ENCODE measurements at places on chromosomes 16 and 17.
A peak's percentile ranks its signal among the peaks of the same experiment; 100 is the strongest.

DNA sequence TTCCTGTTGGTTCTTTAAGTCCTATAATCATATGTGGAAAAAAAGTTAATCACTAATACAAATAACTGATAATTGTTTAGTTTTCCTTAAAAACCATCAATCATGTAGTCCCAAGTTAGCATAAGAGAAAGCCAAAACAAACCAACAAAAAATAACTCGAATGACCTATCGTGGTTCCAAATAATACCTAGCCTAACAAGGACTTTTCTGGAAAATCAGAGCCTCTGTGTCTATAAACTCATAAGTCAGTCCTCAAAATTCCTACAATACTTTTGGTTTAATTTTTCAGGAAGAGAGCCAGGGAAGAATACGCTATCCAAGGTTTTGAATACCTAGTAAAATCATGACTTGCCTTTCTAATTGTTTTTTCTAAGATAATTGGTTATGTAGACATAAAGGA lies 975.3 kb upstream of the SOX9 start:
- no peak for DNase-seq

GRCh38 chr17:17503566-17504130 lies 7.5 kb upstream of the RASD1 start:
- no peak for DNase-seq

DNA sequence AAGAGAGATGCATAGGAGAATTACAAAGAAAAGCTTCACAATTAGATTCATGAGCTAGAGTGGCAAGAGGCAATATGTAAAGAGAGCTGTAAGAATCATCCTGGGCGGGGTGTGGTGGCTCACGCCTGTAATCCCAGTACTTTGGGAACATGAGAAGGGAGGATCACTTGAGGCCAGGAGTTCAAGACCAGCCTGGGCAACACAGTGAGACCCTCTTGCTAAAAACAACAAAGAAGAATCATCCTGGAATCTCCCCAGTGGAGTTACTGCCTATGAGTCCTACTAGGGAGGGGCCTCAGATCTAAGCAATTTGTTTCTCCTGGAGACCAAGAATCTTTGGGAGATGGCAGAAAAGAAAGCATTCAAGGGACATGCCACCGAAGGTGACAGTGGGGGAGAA lies 119.1 kb downstream of the HIC1 start:
- peak; percentile 70 for DNase-seq

DNA sequence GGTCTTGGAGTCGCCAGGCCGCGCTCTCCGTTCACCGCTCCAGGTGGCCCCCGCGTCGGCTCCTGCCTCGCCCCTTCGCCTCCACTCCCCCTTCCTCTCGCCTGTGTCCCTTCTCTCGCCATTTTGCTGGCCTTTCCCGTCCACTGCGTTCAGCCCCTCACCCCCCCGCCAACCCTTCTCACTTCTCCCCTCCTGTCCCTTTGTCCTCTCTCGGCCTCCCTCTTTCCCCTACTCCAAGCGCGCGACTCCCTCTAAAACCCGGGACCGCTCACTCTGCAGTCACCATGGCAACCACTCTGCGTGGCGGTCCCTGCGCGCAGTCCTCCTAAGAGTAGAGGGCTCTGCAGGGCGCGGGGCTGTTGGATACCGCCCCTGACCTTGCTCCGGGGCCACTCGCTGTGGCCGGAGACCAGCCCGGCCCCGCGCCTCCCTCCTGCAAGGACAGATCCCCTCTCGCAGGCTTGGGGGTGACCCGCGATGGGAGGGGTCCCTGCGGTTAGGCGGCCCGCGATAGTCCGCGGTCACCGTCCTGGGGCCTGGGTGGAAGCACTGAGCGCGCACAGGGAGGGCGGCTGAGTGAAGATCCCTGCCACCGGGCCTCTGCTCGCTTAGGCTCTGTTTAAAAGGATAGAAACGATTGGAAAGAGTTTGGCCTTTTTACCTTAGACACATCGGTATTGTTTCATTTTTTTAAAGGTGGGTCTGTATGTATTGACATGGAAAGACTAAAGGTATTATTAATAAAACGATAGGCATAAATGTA lies 454 bp downstream of the CCDC40 start:
- DNase-seq, result peak; percentile 47

DNA sequence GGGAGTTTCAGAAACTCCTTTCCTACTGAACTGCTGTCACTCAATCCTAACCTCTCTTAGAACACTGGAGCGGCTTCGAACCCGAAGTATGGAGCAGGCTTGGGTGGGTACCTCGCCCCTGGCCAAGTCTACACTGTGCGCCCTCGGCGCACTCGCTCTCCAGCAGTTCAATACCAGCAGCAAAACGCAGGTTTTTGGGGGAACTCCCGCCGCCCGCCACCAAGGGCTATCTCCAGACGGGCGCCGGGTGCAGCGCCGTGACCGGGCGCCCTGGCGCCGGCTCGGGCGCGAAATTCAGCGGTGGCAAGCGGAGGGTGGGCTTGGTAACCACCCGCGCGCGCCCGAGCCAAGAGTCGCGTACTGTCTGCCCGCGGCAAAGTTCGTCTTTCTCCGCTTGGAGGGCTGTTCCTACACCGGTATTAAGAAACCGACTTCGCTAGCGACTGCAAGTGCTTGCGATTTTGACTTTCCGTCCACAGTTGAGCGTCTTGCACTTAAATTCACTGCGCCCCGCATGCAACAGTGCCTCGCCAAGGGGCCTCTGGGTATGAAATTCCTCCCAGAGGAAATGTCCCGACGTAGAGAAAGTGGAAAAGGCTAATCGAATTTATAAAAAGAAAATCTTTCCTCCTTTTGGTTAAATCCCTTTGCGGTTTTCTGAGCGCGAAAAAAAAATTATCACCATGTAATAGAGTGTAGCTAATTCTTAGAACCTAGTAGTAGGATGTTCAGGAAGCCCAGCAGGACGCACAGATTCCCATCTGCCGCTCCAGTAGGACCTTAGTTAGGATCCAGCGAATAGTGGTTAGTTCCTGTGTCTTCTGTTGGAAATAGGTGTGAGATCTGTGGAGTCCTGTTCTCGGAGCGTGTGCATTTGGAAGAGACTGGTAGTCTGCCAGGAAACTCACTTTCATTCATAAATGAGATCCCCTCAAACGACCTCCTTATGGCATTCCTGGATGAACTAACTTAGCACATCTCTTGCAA lies 5.0 kb upstream of the SALL1 start:
- no peak for DNase-seq

DNA sequence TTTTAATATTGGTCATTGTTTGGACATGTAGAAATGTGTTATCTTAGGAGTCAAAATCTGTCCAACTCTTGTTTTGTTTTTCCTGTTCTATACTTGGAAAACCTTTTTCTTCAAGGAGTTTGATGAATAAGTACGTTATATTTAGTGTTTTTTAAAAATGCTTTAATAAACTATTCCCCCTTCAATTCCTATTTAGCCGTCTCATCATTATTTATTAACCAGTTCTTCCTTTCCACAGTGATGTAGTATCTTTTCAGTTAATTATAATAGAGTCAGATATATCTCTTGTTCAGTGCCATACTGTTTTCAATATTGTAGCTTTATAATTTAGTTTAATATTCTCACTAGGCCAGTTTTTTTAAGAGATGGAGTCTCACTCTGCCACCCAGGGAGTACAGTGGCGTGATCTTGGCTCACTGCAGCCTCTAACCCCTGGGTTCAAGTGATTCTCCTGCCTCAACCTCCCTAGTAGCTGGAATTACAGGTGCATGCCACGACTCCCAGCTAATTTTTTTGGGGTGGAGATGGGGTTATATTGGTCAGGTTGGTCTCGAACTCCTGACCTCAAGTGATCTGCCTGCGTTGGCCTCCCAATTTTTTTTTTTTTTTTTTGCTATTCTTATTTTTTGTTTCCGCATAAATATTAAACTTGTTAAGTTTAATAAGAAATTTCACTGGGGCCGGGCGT lies 72.9 kb downstream of the KPNA2 start:
- DNase-seq, result no peak

DNA sequence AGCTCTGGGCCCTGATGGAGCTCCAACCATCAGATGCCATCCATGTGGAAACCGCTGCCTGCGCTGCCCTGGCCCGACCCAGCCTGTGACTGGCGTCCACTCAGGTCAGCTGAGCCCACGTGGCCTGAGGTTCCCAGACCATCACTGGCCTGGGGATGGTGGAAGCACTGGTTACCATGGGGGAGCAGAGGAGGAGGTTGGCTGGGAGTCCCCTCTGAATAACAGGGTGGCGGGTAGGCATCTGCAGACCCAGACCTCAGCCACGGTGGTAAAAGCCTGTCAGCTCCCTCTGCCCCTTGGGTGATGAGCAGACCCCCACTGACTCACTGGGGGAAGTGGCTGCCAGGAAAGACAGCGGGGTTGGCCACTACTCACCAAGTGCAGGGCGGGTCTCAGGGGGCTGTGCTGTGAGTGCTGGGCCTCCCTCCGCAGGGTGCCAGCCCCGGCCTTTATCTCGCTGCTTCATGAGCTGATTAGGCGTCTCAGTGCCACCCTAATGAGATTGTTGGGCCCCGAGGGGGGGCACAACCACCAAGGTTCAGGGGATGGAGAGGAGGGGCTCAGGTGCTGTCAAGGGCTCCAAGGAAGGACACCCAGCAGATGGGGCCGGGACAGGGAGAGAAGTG lies at the start of gene PDE6G:
TSS of gene PDE6G (minus strand) at position 425 of the 626 bp plus-strand sequence. CDS start 3,237 bp downstream, outside the sequence.
- DNase-seq, result no peak

DNA sequence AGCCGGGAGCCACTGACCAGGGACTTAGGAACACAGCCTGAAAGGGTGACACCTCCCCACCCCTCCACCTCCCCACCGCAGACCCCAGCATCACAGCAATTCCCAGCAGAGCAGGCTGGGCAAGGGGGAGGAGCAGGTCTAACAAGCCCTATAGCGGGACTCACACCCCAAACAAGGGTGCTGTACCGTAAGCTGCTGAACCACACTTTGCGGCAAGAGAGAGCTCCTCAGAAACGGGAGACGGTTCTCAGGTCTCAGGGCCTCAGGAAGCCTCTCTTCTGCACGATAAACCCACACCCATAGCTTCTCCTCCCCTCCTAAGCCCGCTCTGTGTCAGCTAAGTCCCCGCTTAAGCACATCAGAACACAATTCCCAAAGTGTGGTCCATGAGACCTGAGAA lies 11.7 kb upstream of the COTL1 start:
- no peak for DNase-seq

GRCh38 chr17:65554553-65555223 lies 6.8 kb downstream of the AXIN2 start:
- peak; percentile 52 for DNase-seq

- DNase-seq, result peak; percentile 71
These were observed 26.4 kb downstream of the USP10 start for GRCh38 chr16:84726079-84726668.

DNA sequence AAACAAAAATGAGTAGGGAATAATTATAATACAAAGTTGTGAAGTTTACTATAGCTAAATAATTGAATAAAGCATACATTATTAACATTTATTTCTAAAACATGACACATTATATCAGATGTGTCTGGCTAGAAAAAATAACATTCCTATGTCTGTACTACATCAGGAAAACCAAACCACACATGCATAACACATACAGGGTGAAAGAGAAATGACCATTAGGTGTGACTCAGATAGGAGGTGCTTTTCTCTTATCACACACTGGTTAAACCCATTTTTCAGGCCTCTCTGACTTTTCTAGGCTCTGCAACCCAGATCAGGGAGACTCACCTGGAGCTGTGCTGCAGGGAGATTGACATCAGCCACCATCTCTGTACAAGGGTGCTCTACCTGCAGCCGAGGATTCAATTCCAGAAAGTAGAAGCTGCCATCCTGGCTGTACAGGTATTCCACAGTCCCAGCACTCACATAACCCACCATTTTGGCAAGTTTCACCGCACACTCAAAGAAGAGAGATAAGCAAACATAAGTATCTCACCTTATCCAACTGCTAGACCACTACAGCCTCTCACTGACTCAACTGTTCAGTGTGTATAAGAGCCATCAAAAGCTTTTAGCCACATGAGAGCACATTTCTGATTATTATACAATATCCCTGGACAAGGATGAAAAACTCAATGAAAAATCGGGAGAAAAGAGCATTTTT lies 116.6 kb upstream of the C17orf78 start:
- DNase-seq, result peak; percentile 63

GRCh38 chr17:83156408-83156807 lies 77.0 kb downstream of the METRNL start:
- no peak for DNase-seq

GRCh38 chr16:10971560-10971961 lies 27.2 kb downstream of the CLEC16A start:
- DNase-seq, result peak; percentile 88

GRCh38 chr17:14771543-14771942 lies 470.7 kb downstream of the HS3ST3B1 start:
- no peak for DNase-seq

DNA sequence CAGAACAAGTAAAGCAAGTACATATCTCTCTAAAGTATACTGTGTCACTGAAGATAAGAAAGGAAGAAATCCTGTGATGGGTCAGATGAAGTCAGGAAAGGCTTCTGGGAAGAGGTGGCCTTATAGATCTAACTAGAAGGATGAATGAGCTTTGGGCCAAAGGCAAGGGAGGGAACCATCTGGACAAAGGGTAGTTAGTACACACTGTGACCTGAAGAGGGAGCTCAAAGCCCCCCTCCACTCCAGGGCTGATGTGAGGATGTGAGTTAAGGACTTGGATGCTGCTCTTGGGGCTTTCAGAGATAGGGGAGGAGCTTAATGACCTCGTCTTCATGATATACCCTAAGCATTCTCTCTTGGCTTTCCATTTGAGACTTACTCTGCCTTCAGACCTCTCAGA lies 185.3 kb upstream of the CACNG3 start:
- peak; percentile 12 for DNase-seq

DNA sequence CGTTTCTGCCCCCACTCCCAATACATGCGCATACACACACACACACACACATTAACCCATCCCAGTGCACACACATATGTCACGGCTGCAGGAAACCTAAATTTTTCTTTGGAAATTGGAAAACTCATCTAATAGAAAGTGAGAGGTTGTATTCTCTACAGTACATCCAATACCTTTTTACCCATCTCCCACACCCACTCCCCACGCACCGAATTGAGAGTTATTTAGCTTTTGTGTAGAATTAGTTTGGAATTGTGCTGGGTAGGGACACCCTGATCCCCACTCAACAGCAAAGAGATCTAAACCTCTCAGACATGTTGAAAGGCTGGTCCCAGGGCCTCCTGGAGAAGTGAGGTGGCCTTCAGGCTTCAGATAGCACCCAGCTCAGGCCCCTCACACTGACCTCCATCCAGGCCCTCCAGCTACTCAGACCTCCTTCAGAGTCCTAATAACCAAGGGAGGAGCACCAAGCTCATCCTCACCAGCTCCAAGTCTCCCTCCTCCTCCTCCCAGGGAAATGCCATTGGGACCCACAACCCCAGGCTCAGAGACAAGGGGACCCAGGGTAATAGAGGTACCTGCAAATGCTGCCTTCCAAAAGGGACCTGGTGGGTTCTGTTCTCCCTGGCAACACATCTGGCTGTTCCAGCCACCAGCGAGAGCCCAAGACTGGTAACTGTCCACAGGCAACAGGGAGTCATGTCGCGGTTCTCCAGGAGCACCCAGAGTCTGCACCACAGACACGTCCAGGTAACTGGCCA lies 955 bp downstream of the HOXB13 start:
- DNase-seq, result no peak

GRCh38 chr17:76383546-76384221 lies 725 bp upstream of the SPHK1 start:
- peak; percentile 71 for DNase-seq

- no peak for DNase-seq
These were observed 390 bp upstream of the UNC13D start for GRCh38 chr17:75844530-75845057.

GRCh38 chr16:22692916-22693637 lies 120.9 kb upstream of the HS3ST2 start:
- peak; percentile 29 for DNase-seq
